NCI-H1105 treated with DMSO at 0.1 percent for 48 hours (cell line): ENCODE measurements at places on chromosomes 5 and 9.
A peak's percentile ranks its signal among the peaks of the same experiment; 100 is the strongest.

- DNase-seq: no peak
Observed at GRCh38 chr9:131348631-131349521, 45.0 kb upstream of the PRRC2B start.

- no peak for DNase-seq
Observed at GRCh38 chr9:14531341-14532269, 161.6 kb downstream of the ZDHHC21 start.

GRCh38 chr5:146344155-146345118 lies 5.8 kb downstream of the POU4F3 start:
- DNase-seq: no peak

- no peak for DNase-seq
Observed at GRCh38 chr5:133382661-133383579, 229.4 kb downstream of the FSTL4 start.

GRCh38 chr5:176180781-176181180 lies 57.4 kb upstream of the SIMC1 start:
- no peak for DNase-seq

DNA sequence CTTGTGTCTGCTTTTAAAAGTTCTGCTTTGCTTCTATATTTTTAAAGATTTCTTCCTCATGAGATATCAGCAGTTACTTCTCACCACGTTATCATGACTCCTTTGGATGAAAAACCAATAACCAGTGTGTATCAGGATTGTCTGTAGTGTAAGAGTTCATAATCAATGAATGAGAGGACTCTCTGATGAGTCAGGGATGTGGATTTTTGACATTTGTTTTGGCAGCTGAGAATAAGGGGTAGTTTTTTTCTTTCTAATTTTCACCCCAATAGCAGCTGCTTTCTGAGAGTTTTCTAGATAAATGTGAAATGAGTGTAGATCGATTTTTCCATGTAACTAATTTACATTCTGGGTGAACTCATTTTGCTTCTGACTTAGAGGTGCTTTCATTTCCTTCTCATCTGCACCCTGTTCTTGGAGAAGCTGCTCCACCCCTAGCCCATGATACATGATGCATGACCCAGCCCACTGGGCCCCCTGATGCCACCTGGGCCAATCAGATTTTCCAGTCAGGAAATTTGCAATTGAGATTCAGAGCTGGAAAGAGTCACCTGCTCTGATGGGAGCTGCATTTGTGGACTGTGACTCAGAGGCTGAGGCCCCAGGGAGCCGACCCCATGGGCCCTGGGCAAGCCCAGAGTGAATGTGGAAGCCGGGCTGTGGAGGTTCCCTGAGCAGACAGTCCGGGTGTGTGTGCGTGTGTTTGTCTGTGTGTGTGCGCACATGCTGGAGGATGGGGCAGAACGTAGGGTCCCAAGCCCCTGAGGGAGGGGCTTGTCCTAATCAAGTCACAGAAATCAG lies 159.3 kb downstream of the RGS3 start:
- no peak for DNase-seq

DNA sequence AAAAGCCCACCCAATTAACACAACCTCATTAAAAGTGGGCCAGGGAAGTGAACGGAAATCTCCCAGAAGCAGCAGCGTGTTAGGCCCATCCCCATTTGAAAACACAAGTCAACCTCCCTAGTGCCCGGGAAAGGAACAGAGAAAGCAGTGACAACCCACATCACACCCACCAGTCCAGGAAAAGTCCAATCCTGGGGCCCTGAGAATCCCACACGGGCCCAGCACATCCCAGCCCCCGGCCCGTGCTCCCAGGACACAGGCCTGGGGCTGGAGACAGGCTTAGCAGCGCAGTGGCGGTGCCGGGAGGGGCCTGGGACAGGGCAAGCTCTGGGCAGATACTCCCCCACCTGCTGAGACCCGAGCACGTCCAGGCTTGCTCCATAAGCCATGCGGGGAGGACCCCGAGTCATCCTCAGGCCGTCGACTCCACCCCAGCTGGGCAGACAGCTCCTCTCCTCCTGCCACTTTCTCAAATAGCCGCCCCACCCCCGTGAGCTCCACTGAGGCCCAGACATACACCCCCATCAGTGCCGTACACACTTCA lies 101.0 kb downstream of the KCNT1 start:
- no peak for DNase-seq

GRCh38 chr9:136191960-136192286 lies 13.0 kb downstream of the LHX3 start:
- DNase-seq: no peak

- DNase-seq: no peak
Observed at GRCh38 chr5:83354958-83355357, 116.6 kb upstream of the VCAN start.

DNA sequence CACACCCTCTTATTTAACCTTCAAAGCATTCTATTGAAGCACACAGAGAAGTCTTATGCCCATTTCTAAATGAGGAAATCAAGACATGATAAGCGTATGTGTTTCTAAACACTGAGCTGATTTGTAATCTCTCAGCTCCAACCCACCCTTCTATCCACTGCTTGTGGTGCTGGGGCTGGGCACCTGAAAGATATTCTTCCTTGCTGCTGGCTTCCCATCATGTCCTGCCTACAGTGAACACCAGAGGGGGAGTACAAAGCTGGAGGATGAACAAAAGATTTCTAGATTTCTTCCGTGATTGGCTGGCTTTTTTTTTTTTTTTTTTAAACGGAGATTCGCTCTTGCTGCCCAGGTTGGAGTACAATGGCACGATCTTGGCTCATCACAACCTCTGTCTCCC lies 14.4 kb downstream of the ACTL7A start:
- no peak for DNase-seq

GRCh38 chr5:137564398-137564961 lies 65.4 kb upstream of the SPOCK1 start:
- DNase-seq: no peak

DNA sequence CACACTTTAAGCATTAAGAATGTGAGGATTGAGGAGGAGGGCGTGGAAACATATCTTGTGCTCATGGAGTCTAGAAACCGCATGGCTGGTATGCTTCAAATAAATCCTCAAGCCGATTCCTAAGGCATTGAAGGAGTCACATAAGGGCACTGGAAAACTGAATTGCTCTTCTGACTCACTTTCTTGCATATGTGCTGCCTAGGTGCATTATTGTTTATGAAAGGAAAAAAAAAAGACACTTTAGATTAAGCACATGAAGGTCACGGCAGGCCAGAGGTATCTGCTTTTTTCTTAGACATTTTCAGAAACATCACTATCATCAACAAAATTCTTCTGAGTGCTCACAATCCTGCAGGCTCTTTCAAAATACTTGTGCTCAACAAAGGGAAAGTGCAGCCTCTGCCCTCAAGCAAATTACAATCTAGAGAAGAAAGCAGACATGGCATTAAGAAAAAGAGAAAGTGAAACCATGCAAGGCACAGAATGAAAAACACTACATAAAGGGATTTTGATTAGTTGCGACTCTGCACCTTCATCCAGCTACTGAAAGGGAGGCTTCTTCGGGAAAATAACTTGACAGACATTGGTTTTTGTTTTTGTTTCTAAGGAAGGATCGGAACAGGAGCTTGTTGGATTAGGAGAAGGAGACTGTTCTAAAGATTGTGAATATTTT lies 2117.6 kb downstream of the MAT2B start:
- DNase-seq: no peak

DNA sequence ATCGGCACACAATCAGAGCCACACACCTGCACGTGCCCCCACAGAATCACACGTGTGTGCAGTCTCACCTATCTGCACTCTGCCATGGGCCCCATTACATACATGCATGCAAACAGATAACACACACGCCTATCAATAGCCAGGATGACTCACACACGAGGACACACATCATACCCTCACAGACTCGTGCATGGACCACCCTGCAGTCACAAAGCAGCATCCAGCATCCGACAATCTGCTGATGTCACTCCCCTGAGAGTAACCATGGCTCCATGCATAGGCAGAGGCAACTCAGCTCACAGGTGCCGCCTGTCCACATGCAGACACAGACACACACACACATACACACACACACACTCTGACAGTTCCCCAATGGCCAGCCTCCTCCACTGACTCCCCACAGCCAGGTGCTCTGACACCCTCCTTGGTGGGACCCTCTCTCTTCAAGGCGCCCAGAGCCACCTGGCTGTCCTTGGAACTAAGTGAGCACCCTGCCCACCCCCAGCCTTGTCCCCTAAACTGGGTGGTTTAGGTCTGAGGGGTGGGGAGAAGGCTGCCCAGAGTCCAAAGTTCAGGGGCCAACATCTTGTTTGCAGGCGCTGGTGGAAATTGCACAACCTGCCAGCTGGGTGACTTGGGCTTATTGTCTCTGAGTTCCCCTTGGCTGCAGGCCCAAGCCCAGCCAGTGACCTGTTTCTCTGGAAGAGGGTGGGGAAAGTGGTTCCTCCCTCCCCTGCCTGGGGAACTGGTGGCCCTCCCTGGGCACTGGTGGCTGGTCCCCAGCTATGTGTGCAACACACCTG lies 34.6 kb upstream of the NEK6 start:
- DNase-seq: peak; percentile 43

DNA sequence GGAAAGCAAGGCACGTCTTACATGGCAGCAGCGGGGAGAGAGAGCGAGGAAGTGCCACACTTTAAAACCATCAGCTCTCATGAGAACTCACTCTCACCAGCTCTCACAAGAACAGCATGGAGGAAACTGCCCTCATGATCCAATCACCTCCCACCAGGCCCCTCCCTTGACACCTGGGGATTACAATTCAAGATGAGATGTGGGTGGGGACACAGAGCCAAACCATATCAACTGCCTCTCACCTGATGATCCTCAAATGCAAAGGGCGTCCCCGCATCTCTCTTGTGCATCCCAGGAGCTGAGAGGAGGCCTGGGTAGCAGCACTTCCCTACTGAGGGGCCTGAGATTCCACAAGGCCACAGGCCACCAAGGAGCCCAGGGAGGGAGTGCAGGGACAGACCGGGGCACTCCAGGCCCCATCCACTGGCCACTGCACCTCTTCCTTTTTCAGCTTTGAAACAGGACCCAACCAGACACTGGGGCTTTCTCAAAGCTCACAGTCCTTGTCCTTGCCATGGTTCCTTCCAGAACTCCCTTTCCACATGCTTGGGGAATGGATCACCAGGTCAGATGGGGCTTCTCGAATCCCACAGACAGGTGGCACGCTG lies 54.5 kb upstream of the IL17B start:
- no peak for DNase-seq

DNA sequence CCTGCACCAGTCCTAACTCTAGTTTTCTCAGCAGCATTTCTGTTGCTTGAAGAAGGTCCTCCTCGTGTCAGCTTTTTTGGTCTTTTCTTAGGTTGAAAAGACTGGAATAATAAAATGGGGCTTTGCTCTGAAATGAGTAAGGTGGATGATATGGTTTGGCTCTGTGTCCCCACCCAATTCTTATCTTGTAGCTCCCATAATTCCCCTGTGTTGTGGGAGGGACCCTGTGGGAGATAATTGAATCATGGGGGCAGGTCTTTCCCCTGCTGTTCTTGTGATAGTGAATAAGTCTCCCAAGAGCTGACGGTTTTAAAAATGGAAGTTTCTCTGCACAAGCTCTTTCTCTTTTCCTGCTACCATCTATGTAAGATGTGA lies 53.6 kb downstream of the LIX1 start:
- no peak for DNase-seq

DNA sequence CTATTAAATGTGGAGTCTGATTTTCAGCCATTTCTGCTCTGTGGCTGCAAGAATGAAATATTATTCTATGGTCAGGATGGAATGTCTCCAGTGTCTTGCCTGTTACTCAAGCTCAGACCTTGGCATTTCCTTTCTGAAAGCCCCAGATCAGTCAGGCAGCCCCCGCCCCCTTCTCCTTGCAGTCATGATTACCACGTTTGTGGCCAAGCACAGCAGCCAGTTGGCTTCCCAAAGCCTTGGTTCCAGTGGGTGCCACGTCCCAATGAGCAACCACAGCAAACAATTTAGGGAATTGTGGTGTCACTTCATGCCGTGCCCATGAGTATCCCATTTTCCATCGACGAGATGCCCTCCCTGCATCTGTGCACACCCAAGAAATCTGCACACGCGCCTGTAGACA lies 9.7 kb upstream of the OBP2A start:
- DNase-seq: no peak

GRCh38 chr9:38012767-38013450 lies 56.1 kb downstream of the SHB start:
- no peak for DNase-seq

DNA sequence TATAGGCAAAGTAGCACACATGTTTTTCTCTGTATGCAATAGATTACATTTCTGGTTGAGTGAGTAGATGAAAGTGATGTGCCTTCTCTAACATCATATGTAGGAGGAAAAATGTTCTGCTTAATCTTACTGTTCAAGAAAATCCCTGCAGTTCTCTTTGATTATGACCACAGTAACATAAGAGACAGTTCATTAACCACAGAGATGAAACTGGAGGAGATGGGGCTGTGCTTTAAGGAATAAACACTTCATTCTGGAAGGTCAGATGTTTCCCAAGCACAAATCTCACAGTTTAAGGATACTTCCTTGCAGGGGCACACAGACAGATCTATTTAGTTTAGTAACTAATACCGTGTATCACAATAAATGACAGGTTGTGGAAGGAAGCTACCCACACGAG lies 150.2 kb downstream of the SEMA5A start:
- DNase-seq: no peak

GRCh38 chr9:129726322-129727160 lies 26.3 kb downstream of the PTGES start:
- peak; percentile 41 for DNase-seq

DNA sequence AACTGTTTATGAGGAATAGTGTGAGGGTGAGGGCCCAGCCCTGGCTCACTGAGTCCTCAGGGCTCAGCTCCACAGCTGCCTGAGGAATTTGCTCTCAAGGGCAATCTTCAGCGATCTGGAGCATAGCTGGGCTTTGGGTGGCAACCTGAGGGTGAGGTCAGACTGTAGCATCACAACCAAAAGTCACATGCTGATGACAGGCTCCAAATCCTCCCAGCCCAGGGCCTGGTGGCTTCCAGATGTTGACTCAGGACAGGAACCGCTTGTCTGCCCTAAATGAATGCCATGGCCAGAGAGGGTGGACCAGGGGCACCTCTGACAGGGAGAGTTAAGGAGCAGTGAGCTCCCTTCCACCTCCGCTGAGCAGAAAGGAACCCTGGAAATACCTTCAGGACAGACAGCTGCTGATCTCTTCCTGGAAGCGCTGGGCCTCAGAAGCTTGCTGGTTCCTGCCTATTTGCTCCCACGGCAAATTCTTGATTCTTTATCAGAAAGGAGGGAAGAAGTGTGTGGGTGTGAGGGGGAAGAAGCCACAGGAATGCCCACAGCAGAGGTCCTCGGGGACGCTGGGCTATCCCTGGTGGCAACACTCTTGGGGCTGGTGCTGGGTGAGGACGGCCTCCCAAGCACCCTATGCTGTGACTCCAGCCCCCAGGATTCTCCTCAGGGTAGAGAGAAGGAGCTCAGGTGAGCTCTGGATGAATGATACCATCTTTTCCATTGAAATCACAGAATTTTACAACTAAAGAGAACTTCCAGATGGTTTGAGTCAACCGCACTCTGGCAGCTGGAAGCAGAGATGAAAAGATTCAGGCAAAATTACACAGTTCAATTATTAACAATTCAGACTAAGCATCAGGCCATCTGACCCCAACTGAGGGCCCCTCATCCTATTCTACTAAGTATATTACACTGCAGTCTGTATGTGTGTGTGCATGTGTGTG lies 13.8 kb upstream of the CTSL start:
- DNase-seq: no peak
